ENCODE measurements at places on chromosomes 1 and 21.

DNA sequence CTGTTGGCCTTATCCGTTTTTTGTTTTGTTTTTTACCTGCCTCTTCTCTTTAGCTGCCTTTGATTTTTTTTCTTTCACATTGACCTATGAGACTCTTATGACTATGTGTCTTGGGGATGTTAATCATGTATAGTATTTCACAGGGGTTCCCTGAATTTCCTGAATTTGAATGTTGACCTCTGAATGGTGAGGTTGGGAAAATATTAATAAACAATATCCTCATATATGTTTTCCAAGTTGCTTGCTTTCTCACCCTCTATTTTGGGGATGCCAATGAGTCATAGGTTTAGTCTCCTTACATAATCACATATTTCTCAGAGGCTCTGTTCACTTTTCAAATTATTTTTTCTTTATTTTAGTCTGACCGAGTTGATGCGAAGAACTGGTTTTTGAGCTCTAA lies 29.6 kb downstream of the GBP5 start:
- no peak for DNase-seq

DNA sequence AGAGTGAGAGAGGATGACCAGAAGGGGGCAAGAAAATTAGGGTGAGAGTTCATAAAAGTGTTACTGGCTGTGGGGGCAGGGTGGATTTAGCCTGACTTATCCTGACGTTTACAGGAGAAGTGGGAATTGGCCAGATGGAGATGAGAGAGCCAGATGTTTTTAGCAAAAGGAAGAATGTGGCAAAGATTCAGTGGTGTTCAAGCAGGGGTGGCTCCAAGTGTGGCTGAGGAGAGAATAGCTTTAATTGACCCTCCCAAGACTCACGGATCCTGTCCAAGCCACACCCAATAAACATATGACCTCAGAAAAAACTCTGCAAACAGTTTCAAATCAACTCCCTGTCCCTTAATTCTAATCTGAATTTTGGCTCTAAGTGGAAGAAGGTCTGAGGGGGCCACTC lies 35.2 kb upstream of the EDEM3 start:
- DNase-seq: no peak

- no peak for DNase-seq
Measured at GRCh38 chr1:115753830-115754229, 14.7 kb downstream of the CASQ2 start.

DNA sequence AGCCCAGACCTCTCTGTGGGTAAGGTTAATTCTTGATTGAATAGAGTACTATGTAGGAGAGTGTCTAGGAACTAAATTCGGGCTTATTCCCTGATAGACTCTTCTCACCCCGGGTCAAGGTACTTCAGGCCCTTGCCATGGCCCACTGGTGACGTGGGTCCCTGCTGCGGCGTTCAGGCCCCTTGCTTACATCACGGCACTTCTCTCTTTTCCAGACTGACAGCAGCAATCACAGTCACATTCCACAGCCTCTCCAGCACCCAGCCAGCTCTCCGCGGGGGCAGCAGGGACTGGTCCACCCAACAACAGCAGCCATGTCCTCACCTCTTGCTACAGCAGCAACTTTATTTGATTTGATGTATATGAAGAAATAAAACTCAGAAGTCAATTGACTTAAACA lies 401.2 kb upstream of the VAMP3 start:
- DNase-seq: no peak

DNA sequence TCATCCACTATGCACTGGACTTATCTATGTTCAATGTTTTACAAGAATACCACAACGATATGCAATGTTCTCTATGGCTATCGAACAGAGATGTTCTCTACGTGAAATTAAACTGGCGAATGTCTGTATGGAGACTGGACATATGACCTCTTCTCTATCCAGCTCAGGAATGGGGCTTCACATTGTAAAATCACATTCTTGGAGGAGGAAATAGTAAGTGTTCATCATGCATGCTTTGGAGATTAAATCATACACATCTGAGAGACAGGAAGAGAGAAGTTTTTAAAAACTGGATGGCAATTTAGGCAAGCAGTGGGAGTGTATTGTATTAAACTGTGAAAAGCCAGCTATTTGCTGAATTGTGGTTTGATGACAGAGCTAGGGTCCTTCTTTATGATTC lies 47.9 kb upstream of the RGL1 start:
- DNase-seq: no peak

DNA sequence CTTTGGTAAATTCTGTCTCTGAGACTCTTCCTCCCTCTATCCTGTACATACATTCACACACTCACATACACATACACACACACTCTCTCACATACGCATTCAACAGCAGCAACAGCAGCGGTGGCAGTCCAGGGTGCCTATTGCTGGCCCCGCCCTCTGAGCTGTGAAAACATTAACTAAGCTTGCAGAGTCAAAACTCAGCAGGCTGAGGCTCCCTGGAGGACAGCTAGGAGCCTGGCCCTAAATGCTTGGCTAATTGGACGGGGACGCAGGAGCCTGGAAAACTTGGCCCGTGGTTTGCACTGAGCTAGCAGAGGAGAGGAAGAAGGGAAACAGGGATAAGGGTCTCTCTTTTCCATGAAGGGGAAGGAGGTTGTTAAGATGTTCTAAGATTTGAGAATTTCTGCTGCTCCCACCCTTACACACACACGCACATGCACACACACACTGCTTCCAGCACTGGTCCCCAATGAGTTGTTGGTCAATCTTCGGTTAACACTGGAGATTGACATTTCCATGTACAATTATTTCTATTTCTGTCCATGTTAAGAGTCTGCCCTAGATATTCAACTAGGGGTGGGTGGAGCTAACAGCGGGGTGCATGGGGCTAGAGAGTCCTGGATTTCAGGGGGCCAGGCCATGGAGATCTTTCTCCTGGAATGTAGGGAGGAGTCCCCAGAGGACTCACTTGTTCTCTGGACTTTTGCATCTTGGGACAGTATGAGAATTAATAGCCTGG lies 94.2 kb downstream of the PLXNA2 start:
- DNase-seq: no peak

DNA sequence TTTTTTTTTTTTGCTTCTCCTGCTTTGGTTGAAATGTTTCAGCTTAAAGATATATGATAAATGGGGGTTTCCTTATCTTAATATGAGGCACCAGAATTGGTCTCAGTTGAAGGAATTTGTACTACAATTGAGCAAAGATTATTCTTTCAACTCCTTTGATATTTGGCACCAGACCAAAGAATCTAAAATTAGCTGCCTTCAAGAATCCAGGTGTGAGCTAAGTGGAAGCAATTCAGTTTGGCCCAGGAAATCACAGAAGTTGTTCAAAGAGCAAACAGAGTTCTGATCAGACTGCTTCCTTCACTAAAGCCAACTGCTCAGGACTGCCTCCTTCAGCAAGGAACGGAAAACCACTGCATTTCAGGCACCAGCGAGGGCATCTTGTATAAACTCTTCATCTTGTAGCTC lies 68.3 kb upstream of the BCAR3 start:
- DNase-seq: no peak

- DNase-seq: no peak
Measured at GRCh38 chr1:44805311-44806024, 1.7 kb downstream of the DYNLT4 start.

DNA sequence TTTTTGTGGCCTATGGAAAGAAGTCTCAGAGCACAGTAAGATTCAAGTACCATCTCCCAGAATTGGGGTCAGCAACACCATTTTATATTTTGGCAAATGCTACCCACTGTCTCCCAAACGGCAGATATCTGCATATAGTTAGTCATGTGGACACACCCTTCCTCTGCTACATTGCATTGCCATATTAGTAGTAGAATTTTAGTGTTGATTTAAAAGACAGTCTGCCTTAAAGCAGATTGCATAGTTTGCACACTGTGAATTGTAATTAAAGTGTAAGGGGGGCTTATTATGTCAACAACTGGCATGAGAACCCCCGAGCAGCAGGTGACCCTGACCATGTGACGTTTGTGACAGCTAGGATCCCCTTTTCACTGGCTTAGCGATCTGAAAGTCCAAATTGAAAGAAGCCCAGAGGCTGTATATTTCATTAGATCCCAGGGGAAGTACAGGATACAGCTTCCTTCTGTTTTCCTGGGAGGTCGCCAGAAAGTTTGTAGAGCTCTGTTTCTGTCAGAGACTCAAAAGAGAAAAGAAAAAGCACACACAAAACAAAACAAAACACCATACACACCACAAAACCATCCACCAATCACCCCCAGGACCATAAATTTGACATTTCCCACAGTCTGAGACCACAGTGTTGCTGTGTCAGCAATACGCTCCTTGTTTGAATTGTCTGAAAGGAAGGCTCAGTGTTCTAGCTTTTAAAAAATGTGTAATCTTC lies 172.4 kb downstream of the NFIA start:
- no peak for DNase-seq

DNA sequence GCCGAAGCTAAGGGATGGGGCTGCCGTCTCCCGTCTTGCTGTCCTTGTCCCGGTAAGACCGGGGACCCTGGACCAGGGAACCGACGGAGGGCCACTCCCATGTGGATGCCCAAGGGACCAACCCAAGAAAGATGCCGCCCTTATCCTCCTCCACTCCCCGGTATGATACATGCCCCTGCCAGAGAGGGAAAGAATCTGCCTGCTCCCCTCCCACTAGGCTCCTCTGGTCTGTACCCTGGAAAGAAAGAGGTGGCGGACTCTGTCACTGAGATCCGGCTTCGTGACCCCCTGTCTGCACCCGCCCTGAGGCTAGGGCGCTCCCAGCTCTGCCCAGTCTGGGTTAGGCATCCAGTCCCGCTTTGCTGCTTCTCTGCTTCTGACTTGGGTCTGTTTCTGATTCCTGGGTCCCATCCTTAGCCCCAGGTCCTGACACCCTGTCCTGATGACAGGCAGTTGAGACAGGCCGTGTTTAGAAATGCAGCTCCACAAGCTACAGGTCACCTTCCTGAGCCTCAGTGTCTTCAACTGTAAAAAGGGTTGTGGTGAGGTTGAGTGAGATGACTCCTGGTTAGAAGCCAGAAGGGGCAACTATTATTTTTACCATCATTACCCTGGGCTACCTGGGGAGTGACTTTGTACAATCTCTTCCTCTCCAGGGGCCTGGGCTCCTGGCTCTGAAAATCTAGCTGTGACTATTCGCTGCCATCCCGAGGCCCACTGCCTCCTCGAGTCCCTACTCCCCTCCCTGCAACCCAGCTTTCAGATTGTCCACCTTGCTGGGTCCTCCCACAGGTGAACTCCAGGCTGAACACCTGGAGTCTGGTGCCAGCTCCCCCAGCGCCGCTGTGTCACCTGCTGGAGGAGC lies 3.7 kb downstream of the MATN1 start:
- no peak for DNase-seq

DNA sequence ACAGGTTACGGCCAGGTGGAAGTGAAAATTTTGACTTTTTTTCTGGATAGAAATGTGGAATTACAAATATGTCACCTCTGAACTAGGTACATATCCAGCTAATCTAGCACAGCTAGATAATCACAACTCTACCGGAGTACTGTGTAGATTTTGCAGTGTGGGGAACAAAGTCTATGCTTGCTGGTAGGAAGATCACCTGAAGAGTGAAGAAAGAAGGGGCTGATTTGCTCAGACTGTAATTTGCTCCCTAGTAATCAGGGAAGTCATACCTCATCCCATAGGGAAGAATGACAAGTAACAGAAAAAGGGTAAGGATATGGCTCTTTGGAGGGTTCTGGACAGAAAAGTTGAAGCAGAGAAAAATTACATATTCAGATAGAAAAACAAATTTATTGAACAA lies 319.6 kb upstream of the TMPRSS15 start:
- no peak for DNase-seq

DNA sequence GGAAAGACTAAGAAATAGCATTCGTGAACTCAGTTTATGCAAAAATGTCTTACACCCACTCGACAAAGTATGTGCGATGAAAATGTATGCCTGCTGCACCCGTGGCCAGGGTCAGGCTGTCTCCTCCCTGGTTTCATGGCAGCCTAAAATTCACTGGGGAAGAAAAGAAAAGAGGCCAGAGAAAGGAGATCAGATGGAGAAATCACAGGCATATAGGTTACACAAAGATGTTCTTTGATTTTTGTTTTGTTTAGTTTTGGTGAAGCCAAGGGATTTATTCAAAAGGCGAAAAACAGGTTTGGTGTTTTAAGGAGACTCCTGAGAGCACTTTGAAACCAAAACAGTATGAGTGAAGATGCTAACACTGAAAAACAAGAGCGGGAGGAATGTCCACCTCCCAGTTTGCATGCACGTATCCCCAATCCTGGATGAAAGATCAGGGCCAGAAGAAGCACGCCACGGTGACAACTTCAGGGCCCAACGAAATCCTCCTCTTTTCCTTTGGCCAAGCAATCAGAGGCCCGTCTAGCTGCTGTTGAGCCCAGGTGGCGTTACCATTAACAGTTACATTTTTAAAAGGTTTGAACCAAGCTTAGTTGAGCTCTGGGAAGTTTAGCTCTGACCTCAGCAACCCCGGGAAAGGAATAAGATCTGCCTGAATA lies 992 bp upstream of the SSX2IP start:
- DNase-seq: no peak

GRCh38 chr1:39048745-39049370 lies 22.7 kb downstream of the NDUFS5 start:
- DNase-seq: no peak

- no peak for DNase-seq
Measured at GRCh38 chr1:228354390-228355320, 52.0 kb downstream of the TRIM11 start.

DNA sequence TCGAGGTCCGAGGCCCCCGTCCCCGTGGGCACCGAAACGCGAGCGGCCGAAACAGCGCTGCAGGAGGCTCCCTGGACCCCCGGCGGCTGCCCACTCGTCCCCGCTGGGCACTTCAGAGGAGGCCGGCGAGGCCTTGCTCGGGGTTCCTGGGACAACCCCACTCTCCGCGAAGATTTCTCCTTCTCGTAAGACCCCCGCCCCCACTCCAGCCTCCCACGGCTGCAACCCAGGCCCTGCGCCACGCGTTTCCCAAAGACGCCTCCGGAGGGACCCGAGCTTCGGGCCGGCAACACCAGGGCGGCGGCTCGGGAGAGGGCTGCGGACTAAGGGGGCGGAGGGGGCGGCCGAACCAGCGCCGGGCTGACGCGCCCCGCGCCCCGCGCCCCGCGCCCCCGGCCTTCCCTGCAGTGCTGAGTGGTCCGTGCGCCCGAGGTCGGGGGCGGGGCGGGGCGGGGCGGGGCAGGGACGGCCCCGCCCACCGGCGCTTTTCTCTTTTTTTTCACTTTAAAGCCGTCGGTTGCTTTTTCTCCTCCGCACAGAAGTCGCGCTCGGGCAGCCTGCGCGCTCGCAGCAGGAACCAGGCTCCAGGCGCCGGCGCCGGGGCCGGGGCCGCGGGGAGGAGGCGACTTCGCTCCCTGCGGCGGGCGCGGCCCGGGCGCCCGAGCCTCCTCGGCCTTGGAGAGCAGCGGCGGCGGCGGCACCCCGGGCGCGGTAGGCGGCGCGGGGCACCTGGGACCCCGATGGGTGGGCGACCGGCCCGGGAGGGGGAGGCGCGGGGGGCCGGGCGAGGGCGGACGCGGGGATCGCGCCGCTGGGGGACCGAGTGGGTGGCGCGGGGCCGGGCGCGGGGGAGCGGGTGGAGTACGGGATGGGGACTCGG lies at the start of gene SPSB1:
Gene SPSB1 (plus strand): TSS at position 534 of the 880 bp plus-strand sequence. CDS start 62,998 bp downstream, outside the sequence.
- DNase-seq: peak; percentile 54

- no peak for DNase-seq
Measured at GRCh38 chr1:167477986-167478385, 40.3 kb downstream of the CD247 start.

Data from effector CD8-positive, alpha-beta T cell (primary cell).